ENCODE measurements at places on chromosomes 2 and 18.

DNA sequence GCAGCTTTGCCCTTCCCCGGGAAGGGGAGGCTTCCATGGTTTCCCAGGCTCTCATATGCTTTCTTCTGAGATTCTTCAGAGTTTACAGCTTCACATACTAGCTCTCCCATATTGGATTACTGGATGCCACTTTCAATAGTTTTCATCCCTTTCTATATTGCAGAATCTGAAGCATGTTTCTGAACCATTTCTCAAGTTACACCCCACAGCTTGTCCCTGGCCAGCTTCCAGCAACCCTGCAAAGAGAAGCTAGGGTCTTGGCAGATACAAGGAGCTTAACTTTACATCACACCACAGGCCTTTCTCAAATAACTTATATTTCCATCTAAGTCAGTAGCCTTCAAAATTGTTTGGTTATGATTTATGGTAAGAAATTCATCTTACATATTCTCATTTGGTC is 39.6 kb downstream of the LHCGR start:
- DNase-seq: no peak

GRCh38 chr2:70084973-70085710 is 2.1 kb upstream of the PCBP1 start:
- DNase-seq: no peak

DNA sequence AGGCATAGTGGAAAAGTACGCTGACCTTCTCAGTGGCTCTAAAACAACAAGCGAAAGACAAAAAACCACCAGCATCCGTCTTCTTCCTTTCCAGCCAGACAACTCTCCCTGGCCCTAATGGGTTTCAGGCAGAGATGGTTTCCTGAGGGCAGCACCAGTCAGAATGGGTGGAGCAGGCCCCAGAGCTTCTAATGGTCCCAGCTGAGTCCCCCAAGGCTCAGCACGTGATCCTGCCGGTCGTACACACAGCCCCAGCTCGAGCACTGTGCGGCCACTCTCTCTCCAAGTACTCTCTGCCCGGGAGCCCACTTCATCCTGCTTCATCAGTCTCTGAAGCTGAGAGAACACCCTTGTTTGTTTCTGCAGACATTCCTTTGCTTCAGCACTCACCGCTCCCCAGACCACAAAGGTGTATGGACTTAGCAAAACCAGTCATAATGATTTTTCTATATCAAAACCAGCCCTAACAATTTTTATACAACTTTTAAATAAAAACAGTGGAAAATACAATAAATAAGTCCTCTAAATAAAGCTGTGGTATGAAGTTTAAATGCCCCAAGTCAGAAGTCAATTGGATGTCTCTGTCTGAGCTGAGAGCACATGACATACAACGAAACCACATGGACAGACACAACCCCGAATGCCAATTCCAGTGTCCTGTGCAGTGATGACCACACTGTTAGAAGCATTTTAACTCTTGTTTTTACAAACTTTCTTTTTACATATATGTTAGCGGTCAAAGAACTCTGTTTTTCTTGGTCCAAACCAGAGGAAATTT is 63.9 kb downstream of the PARD6G start:
- no peak for DNase-seq

DNA sequence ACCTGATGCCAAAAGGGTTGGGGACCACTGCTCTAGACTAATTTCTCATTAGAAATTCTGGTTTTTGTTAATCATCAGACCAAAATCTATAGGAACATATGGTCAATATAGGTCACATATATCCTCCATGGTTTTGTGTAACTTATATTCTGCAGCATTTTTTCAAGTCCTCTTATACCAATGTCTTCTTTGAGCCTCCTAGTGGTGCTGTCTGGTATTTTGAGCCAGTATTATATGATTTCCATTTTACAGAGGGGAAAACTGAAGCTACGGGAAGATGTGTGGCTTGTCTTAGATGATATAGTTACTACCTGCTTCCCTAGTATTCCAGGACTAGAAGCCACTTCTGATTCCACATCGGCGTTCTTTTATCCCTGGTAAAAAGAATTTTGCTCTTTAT is 13.8 kb downstream of the MAPK4 start:
- no peak for DNase-seq

DNA sequence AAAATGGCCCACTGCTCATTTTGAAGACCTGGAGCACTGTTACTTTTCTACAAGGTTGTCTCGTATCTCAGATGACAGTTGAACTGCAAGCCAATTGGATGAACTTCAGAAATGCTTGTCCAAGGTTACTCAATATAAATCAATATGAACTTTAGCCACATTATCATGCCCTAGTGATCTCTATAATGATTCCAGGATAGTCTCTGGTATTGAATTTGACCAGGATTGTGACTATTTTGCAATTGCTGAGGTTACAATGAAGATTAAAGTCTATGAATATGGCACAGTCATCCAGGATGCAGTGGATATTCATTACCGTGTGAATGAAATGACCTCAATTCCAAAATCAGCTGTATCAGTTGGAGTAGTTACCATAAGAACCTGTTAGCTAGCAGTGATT is 196.0 kb upstream of the RAB12 start:
- no peak for DNase-seq

DNA sequence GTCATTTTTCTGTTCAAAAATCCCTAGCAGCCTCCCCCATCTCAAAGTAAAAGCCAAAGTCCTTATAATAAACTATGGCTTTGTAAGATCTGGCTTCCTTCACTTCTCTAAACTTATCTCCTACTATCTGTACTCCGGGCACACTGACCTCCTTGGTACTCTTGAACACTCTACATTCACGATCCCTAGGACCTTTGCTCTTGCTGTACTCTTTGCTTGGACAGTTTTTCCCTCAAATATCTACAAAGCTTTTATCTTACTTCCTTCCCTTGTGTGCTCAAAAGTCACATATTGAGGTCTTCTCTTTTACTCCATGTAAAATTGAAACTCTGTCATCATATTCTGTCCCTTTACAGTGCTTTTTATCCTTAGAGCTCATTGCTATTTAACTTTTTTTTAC is 616.6 kb downstream of the IRS1 start:
- DNase-seq: no peak

GRCh38 chr2:156437272-156437930 is 1.2 kb downstream of the GPD2 start:
- no peak for DNase-seq

DNA sequence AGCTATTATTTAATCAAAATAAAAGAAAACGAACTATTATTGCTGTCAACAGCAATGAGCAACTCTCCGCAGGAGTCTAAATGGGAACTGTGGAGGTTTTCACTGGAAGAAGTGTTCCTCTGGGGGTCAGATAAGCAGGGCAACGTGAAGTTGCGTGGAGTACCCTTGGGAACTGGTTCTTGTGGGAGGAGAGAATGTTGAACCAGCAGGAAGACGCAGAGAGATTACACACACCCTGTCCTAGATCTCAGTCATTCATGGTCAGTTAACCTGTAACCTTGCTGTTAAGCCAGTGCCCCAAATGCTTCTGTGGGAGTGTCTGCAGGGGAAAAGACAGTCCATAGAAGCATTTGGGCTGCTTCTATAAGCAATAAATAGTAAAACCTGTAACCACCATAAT is 20.4 kb upstream of the CABLES1 start:
- no peak for DNase-seq

- DNase-seq: no peak
Observed at GRCh38 chr2:110747522-110748488, 15.4 kb downstream of the ACOXL start.

GRCh38 chr2:138811431-138811830 is 31.2 kb upstream of the NXPH2 start:
- DNase-seq: no peak

DNA sequence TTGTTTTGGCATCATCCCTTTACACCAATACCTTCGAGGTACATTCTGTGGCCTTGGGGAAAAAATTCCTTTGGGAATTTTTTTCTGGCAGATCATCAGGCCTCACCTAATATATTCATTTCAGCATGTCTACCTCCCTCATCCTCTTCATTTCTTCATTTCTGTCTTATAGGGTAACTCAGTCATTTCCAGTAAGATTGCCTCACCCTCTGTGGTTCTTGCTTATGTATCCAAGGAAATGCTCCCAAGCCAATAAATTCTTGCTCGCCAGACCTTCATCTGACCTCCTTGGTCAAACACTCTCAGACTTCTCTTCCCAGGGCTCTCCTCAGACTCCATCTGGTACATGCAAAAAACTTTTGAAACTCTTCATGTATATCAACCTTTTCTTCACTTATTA is 265.6 kb downstream of the TMX3 start:
- DNase-seq: no peak

GRCh38 chr2:239089884-239090283 is 242.0 kb downstream of the TWIST2 start:
- no peak for DNase-seq

DNA sequence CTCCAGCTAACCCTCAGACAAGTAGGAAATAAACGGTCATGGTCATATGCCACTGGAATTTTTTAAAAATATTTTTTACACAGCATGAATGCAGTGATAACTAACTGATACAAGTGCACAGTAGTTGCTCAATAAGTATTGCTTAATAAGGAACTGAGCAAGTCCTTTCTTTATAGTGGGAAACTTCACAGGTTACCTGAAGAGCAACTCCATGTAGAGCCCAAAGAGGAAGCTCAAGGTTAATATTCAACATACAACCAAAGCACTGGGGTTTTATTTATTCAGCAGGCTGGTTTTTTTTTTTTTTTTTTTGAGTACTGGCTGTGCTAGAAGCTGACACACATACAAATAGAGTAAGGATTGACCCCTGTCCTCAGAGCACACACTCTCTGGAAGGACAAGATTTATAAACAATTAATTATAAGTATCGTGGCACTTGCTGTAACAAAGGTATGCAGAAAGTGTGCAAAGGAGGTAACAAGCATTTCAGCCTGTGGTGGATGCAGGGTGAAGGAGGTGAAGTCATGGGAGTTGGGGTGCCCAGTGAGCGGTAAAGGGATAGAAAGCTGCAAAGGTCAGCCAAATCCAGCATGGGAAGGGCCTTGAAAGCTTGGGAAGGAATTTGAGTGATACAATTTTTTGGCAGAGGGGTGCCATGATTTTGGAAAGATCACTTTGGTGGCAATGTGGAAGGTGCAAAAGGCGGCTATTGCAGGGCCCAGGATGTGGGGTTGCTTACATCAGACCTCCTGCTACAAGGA is 52.7 kb downstream of the ATOH8 start:
- DNase-seq: no peak

- DNase-seq: no peak
Observed at GRCh38 chr18:6409933-6410332, 4.8 kb downstream of the L3MBTL4 start.

DNA sequence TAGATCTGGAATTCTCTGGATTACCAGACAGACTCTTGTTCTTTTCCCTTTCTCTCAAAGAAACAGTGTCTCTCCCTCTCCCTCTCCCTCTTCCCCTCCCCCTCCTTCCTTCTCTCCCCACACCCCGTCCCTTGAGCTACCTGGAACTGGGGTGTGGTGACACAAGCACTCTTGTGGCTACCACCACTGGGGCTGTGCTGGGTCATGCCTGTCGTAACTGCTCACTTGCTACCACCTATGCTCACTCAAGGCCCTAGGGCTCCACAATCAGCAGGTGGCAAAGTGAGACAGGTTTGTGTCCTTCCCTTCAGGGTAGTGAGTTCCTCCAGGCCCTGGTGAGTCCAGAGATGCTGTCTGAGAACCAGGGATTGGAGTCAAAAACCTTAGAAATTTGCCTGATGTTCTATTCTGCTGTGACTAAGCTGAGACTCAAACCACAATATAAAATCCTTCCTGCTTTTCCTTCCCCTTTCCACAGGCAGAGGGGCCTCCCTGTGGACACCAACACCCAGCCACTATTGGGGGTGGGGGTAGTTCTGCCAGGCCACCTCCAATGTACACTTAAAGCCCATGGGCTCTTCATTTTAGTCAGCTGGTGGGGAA is 70.8 kb downstream of the OXER1 start:
- no peak for DNase-seq

DNA sequence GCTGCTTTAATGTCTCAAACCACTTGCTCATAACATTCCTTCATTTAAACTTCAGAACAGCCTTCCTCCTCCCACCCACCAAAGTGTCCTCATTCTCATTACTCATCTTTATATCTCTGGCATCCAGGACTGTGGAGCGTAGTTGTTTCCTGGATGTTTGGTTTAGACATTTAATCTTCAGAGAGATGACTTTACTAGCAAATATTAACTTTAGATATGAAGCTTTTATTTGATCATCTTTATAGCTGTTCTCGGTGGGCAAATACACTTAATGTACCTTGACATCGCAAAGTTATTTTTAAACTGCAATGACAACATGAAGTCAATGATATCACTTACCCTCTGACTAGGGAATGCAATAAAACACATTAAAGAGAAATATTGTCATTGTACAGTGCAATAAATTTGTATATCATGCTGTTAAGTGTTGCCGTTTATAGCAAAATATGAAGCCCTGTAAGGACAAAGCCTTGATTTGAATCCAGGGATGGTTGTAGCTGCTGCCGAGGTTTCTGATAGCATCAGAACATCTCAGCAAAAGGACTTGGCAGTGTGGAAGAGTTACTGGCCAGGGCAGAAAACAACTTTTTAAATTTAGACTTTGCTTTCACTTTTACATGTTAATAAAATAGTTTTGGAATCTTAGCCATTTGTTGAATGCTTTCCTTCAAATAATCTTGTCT is 4.6 kb upstream of the LAMA3 start:
- DNase-seq: no peak

GRCh38 chr18:79942211-79942610 is 9.2 kb downstream of the SLC66A2 start:
- no peak for DNase-seq
